Amniotic stem cell (primary cell): ENCODE measurements at places on chromosomes 2 and 18.

- no peak for DNase-seq
These were observed 315.5 kb downstream of the CELF4 start for GRCh38 chr18:37249895-37250618.

DNA sequence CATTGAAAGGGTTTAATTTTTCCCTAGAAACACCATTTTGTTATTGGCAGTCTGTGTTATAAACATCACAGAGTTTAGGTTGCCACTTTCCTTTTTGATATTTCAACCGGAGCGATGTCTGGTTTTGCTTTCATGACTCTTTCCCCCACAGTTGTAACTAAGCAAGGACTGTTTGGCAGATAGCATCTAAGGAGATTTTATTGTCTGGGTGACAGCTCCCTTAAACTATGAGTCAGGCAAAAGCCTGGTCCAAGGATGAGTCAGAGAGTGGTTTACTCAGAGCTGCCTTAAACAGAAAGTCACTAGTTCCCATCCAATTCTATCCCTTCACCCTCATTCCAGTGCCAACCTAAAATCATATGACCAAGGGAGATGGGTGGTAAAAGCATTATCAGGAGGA lies 341.6 kb upstream of the VWC2L start:
- peak; percentile 87 for DNase-seq

- no peak for DNase-seq
These were observed 55.4 kb downstream of the CDC42EP3 start for GRCh38 chr2:37615804-37616676.

GRCh38 chr18:5444847-5445246 lies 99.0 kb downstream of the EPB41L3 start:
- DNase-seq: no peak
